ENCODE measurements at places on chromosomes 6 and 20. TPM values are rescaled to one million over a fixed set of nuclear protein-coding genes. Genes with fewer than 3 reads are reported as not detected.
A peak's percentile ranks its signal among the peaks of the same experiment; 100 is the strongest.

DNA sequence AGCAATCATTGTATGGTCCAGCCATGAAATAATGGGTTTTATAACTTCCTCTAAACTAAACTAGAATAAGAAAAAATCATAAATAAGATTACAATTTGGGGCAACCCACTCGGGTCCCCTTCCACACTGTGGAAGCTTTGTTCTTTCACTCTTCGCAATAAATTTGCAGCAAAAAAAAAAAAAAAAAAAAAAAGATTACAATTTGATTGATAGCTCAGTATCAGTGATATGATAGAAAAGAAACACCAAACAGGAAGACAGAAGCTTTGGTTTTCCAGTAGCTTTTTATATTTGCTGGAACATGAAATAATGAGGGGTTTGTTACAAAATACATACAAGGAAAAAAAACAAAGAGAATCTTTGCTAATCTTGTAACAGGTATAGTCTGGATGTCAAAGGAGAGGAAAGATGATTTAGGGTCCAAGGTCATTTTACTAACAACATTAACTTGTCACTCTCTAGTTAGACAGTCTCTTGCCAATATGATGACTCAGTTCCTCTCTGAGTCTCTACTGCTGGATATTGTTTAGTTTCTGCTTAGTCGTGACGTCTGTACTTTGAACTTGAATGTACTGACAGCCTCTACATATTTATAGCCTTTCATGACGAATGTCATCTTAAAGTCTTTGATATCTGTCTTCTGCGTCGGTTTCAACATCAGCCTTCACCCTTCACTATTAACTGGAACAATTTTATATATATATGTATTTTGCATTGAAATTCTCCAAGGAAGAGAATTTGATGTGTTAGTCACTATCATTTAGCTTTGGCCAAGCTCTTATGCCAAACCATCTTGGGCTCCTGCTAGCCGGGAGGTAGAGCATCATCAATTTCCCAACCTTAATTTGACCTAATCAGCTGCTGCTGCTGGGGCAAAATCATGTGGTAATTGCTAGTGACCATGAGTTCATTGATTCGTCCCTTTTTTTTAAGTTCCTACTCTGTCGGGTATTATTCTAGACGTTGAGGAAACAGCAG, 213.1 kb upstream of the STXBP5 start:
- DNase-seq, result no peak

RNF144B gene
- 25.2 TPM for polyA plus RNA-seq

DNA sequence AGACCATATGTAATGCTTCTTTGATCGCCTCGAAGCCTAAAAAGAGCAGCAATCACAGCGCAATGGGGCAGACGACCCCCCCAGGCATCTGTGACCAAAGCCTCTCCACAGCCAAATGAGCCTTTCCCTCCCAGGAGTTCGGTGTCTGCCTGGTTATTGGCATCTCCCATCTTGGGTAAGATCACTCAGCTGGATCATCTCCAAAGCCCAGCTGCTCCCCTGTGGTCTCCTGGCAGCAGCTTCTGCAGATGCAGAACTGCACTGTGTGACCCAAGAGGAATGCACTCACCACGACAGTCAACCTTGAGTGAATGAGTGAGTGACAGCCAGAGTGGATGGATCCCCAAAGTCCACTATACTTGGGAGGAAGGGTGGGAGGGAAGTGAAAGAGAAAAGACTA, 44.8 kb upstream of the IYD start:
- no peak for DNase-seq

GRCh38 chr20:623021-623420, 12.9 kb upstream of the TCF15 start:
- DNase-seq, result no peak

SLC35D3 gene
- polyA plus RNA-seq, result 0.19 TPM

PAX1 gene
- 0.01 TPM for polyA plus RNA-seq

ZNF311 gene
- polyA plus RNA-seq, result 5.9 TPM

DNA sequence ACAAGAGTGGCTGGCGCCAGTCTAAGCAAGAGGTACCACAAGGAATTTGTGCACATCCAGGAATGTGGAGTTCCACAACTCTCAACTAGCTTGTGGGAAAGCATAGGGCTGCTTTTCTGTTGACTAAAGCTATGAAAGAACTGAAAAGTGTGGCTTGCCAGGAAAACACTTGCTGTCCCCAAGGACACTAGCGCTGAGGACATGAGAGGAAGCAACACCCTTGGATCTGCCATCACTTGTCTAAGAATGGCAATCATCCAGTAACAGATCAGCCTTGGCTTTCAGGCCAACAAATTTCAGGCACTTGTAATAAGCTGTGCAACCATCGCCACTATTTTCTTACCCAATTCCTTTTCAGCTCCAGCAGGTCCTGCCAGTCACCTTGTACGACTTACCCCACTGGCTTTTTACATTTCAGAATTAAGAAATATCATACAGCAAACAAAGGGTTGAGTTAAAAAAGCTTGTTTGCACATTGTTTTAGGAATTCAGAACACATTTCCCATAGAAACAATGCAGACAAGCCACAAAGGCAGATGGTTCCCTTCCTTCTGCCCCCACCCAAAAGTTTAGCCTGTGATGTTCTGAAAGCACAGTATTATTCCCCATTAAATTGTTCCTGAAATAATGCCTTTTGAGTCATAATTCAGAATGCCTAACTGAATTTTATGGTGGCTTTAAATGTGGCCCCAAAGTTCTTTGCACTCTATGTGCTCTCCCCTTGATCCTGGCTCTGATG, 57.9 kb upstream of the SSTR4 start:
- DNase-seq, result no peak

DNA sequence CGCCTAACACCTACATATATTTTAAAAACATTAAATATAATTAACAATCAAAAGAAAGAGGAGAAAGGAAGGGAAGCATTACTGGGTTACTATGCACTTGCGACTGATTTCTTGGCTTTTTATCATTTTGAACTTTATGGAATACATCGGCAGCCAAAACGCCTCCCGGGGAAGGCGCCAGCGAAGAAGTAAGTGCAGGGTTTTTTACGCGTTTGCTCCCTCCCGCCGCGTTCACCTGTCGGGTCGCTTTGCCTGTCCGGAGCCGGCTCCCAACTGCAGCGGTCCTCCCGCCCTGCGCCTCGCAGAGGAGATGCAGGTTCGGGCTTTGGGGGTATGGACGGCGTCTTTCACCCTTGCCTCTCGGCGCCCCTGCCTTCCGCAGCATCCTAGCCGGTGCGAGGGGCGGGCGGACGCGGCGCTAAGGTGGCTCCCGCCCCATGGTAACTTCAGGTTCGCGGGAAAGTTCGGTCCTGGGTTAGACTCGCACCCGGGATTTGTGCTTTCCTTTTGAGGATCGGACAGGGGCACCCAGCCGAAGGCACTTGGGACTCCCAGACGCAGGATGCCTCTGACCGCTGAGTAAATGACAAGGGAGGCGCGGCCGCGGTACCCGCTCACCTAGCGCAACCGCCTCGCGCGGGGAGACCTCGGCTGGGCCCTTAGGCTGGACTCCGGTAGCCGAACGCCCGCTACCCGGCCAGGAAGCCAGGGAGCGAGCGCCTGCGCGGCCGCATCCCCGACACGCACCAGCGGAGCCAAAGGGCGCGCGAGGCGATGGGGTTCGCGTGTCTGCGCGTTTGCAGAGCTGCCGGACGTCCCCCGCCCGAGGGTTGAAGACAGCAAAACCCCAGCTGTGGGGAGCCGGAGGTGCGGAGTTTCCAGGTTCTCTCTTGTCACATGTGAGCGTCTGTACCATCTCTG, 891 bp downstream of the RSPO3 start:
- no peak for DNase-seq

- no peak for DNase-seq
These were observed 42.2 kb downstream of the B4GALT5 start for GRCh38 chr20:49671433-49671832.

GRCh38 chr6:112296694-112297093, 42.3 kb upstream of the LAMA4 start:
- DNase-seq, result no peak

DNA sequence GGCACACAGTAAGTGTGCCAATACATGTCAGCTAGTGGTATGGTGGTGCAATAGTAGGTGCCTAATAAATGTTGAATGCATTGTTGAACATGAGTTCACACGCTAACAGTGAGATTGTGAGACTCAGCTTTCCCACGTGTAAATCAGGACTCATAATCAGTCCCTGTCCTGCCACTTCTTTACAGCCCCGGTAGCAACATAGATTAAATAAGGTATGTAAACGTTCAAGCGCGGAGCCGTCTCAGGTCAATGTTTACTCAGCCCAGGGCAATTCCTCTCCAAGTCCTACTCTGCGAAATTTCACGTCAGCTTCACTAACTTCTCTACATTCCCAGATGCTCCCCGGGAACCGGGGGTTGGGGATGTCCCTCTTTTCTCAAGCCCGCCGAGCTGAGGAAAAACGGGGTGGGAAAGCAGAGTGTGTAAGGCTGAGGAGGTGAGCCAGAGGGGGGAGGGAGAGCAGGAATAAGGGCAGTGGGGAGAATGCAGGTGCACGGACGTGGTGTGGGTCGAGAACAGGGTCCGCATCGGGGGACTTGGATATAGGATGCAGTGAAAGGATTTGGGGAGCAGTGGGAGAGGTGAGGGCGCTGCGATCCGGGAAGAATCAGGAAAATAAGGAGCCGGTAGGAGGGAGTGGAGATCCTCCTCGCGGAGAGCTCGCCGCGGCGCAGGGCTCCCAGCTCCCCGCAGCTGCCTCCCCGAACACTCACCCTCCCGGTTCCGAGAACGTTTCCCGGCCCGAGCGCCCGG, 544 bp upstream of the TP53INP2 start:
- DNase-seq, result peak; percentile 45

DNA sequence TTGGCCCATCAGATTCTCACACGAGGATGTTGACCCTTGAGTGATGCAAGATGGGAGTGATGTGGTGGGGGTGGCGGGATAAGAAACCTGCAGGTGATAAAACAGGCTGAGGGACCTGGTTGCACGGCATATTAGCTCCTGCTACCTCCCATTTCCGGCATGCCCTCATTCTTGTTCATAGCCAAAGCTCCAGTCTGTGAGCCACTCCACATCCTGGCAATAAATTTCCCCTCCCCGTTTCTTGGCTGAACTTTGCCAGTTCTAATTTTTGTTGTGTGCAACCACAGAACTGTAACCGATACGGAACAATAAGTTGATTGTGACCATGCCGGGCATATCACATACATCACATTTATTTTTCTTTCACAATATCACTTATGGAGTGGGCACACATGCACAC, 41.6 kb upstream of the NFATC2 start:
- no peak for DNase-seq

- no peak for DNase-seq
These were observed 308.8 kb downstream of the CBLN4 start for GRCh38 chr20:55696520-55696919.

DNA sequence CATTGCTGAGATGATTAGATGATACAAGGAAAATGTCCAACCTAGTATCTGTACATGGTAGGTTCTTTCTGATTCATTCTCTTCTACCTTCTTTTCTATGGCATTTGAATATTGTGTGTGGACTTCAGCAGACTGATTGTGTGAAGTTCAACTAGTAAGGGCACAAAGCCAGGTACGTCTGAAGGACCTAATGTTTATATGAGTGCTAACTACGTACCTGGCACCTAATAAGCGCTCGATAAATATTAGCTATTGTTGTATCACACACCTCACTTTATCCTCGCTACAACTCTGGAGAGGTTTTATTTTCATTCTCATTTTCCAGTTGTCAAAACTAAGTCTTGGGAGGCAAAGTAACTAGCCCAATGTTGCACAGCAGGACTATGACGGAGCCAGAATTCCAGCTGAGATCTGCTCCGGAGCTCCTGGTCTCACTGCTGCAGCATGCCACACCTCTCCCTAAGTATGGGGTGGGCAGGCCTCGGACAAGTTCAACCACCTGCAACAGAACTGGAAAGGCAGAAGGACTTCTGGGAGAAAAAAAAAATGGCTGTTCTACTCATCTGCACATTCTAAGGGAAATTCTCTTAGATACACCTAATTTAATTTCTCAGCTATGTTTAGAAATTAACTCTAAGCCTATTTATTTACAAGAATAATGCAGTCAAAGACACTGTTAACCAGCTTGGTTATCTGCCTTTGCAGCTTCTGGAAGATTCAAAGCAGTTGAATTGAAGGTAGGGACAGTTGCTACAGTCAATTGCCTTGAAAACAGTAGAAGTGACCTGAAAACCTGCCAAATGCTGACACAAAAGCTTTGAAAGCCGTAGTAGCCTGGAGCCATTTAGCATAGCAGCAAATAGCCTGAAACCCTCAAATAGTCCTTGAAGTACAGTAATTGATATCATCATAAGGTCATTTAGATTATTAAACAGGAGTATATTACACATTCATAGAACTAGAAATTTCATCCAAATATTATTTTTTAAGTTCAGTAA, 165.0 kb downstream of the PDE7B start:
- DNase-seq, result no peak

- DNase-seq, result no peak
These were observed 43.2 kb upstream of the CTNNBL1 start for GRCh38 chr20:37650661-37651060.

GRCh38 chr6:51550243-51550642, 537.2 kb downstream of the PKHD1 start:
- DNase-seq, result no peak

GRCh38 chr6:16095180-16095579, 33.7 kb upstream of the MYLIP start:
- no peak for DNase-seq

- DNase-seq, result no peak
These were observed 47.5 kb upstream of the JAG1 start for GRCh38 chr20:10721137-10721896.

SPTLC3 gene
- 20.7 TPM for polyA plus RNA-seq

FAM83C gene
- polyA plus RNA-seq, result 0.05 TPM

GRCh38 chr6:80302716-80303115, 196.2 kb downstream of the BCKDHB start:
- no peak for DNase-seq

PI3 gene
- not detected for polyA plus RNA-seq

DNA sequence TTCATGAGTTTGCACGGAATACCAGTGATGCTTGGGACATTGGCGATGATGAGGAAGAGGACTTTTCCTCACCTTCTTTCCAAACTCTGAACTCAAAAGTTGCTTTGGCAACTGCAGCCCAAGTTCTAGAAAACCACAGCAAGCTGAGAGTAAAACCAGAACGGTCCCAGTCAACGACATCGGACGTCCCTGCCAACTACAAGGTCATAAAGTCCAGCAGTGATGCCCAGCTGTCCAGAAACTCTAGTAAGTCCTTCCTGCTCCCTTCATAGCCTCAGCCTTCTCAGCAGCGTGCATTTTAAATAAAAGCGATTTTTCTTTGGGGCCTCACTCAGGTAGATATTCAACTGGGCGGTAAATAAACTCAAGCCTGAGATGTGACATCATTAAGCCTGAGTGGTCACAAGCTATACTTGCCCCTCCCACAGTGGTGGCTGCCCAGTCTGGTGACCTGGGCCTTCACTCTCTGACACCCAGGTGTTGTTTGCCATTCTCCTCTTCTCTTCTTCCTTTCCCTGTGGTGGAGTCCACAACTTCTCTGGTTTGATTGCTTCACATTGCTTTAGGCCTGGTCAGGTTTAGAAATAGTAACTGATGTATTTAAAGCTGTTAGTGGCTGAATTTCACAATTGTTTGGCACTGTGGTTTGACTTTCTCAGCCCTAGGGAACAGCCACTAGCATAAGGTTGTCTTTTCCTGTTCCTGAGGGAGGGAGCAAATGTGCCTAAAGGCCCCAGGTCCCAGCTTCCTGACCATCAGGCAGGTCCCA, 21.6 kb upstream of the TMEM217 start:
- DNase-seq, result no peak

- DNase-seq, result no peak
These were observed 55.5 kb downstream of the TCP11 start for GRCh38 chr6:35085359-35086281.

- DNase-seq, result peak; percentile 70
These were observed 520 bp downstream of the SLC24A3 start for GRCh38 chr20:19212821-19213502.

ENPP3 gene
- polyA plus RNA-seq, result 5.1 TPM

GRCh38 chr6:85390775-85391174, 59.1 kb upstream of the NT5E start:
- DNase-seq, result no peak

All from renal pelvis (tissue), 12 donors.